MG63 (cell line): ENCODE measurements at places on chromosomes 11 and 22. TPM values are rescaled to one million over a fixed set of nuclear protein-coding genes. Genes with fewer than 3 reads are reported as not detected.

Gene ARHGAP8
- total RNA-seq = not detected in 2 replicates

DNA sequence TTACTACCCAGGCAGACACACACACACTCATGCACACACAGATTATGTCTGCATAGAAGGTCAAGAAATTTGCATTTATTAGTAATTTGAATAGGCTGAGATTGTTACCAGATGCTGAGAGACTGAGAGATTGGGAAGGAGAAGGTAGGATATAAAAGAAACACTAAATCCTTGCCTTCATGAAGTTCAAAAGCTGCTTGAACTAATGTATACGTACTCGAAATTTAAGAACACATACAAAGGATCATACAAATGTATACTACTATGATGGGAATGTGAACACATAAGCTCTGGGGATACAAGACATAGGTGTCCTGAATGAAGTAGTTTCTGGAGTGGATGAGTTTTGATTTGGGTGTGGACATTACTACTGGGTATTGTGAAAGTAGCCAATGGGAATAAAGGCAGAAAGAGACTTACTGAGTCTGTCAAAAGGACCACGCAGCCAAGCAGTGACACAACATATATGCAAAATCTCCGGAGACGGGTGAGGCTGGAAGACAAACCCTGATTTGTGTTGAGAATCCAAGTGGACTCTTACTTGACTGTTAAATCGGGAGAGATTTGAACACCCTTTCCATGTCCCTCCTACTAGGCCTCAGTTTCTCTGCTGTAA lies 7.3 kb upstream of the PKNOX2 start:
- DNase-seq = no peak

GRCh38 chr11:15943418-15944197 lies 412.7 kb downstream of the SOX6 start:
- DNase-seq = no peak

DNA sequence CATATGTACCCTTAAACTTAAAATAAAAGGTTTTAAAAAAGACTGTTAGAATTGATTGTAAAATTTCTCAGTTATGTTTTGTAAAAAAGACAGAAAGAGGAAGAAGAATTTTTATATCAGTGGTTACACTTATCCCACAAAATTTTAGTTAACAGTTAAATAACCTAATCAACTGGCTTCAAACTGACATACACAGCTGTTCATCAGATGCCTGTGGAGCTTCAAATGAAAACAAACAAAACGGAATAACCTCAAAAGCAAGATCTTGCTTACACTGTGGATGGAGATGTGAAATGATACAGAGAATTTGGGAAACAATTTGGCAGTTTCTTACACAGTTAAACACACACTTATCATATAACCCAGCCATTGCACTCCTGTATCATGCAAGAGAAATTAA lies 521.0 kb downstream of the ETS1 start:
- DNase-seq = no peak

Gene LMNTD2
- 0.20 and 0.30 TPM in 2 replicates for total RNA-seq

- peak; percentile 95 for DNase-seq
Measured at GRCh38 chr22:27752771-27753170, 48.8 kb downstream of the MN1 start.

Gene OR51E2
- total RNA-seq = 0.23 and 3.5 TPM in 2 replicates

DNA sequence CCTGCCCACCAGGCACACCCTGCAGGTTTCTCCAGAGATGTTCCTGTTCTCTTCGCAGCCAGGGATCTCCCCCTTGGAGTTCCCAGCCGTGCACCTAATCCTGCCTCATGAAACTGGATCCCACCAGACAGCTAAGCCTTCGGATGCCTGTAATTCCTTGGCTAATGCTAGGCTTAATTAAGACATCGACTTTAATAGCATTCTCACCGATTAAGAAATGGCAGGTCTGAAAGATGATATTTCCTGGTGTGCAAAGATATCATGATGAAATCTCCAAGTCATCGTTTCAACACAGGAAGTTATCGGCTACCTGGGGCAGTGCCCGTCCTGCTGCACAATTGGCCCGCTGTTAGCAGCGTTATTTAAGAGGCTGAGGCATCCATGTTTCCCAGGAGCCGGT lies 41.5 kb upstream of the CCND1 start:
- DNase-seq = no peak

Gene DNHD1
- total RNA-seq = 5.1 and 9.1 TPM in 2 replicates

Gene ISX
- not detected in 2 replicates for total RNA-seq

GRCh38 chr11:115390441-115390840 lies 113.8 kb downstream of the CADM1 start:
- no peak for DNase-seq

GRCh38 chr11:36475192-36475591 lies 34.9 kb downstream of the TRAF6 start:
- no peak for DNase-seq

Gene NOX4
- total RNA-seq = not detected in 2 replicates

Gene INPP5J
- total RNA-seq = not detected in 2 replicates

DNA sequence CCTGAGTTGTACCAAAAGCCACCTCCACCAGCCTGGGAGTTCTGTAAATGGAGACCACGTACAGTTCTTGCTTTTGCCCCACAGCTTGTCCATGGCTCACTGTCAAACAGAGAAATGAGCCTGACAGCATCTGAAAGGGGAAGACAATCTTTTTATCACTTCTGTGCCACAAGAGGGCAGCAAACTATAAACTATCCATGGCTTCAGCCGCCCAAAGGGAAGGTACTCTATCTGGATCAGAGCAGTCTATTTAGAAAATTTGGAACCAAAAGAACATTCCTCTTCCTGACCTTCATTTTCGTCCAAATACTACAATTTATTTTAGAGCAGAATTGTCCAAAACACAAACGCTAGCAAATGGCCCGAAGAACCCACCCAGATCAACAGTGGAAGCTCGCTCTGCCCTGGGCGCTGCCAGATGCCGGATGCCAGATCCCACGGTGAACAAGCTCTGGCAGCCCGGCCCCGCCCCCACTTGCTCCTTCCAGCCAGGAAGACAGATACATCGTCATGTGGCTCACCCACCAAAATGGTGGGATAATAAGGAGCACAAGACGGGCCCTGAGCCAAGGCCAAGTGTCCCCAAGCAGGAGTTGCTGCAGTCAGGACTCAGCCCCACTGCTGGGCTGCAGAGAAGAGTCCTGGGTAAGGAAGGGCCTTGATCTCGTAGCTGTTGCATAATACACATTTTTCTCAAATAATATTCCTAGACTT lies 23.9 kb upstream of the SCGB1A1 start:
- DNase-seq = peak; percentile 81

DNA sequence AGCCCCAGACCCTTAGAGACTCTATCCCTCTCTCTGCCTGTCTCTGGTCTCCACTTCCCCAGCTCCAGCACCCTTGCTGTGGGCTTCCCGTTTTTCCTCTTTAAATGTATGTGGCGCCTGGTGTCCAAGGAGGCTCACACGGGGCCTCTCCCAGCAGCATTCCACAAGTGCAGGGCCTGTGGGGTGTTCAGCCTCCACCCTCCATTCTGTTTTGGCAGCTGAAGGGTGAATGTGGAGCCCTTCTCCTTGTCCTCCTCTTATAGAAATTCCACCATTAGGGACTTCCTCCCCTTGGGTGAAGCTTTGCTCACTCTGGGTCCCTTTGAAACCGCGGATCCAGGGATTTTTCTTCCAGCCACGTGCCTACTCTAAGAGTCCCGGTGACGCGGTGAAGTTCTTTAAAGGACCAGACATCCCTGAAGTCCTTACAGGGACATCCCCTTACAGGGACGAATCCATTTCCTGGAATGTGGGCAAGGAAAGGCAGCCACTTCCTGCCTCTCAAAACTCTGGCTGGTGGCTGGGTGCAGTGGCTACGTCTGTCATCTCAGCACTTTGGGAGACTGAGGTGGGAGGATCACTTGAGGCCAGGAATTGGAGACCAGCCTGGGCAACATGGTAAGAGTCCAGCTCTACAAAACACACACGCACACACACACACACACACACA lies 1.6 kb upstream of the TSPAN18 start:
- no peak for DNase-seq
